NCI-H187 treated with DMSO at 0.1 percent for 48 hours (cell line): ENCODE measurements at places on chromosomes 2 and 18.

DNA sequence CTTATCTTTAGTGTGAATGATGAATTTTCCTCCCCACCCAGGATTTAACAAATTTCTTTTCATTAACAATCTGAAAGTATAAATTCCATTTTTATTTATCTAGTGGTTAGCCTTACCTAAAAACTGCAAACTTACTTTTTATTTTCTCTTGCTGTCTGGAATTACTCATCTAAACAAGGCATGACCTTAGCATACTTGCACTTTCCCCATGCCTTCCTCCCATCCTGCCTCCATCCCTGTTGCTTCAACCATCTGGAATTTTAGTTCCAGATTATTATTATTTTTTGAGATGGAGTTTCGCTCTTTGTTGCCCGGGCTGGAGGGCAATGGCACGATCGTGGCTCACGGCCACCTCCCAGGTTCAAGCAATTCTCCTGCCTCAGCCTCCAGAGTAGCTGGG lies 35.6 kb downstream of the GDF7 start:
- no peak for DNase-seq

DNA sequence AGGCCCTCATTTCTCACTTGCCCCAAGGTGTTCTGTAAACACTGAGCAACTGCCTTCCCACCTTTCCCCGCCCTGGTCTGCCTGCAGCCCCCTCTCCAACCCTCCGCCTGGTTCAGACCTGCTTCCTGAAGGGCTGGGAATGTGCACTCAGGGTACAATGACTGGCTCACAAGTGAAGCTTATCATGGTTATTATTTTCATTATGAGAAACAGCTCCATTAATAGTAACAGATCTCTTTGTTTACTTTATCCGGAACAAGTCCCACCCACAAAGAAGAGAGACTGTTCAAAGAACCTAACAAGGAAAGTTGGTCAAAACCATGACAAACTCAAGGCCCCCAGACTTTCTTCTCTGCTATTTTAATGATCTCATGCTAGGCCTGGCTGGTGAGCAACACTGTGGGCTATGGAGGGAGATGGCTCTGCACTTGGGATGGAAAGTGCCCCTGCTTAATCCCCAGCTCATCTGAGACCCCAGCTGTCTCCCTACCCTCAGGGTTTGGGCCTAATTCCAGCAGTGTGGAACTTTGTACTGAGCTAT lies 36.7 kb downstream of the ARHGAP25 start:
- no peak for DNase-seq

DNA sequence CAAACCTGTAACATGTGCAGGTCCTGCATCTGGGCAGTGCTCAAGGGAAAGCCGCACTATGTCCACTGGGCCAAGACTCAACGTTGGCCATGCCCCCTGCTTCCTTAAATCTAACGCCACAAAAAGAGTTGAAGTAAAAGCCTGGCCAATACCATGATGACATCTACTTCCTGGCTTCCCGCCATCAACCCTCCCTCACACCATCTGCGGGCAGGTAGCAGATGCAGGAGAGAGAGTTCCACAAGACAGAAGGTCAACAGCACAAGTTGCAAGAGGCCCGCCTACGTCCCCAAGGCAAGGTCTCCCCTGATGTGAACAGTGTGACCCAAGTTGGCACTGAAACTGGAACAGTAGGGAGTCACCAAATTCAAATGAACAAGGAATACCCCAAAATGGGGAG lies 48.4 kb downstream of the ABCG8 start:
- DNase-seq: no peak

- DNase-seq: no peak
Measured at GRCh38 chr2:233064530-233065199, 4.5 kb downstream of the INPP5D start.

GRCh38 chr2:148965623-148966437 lies 72.7 kb upstream of the LYPD6B start:
- peak; percentile 56 for DNase-seq

DNA sequence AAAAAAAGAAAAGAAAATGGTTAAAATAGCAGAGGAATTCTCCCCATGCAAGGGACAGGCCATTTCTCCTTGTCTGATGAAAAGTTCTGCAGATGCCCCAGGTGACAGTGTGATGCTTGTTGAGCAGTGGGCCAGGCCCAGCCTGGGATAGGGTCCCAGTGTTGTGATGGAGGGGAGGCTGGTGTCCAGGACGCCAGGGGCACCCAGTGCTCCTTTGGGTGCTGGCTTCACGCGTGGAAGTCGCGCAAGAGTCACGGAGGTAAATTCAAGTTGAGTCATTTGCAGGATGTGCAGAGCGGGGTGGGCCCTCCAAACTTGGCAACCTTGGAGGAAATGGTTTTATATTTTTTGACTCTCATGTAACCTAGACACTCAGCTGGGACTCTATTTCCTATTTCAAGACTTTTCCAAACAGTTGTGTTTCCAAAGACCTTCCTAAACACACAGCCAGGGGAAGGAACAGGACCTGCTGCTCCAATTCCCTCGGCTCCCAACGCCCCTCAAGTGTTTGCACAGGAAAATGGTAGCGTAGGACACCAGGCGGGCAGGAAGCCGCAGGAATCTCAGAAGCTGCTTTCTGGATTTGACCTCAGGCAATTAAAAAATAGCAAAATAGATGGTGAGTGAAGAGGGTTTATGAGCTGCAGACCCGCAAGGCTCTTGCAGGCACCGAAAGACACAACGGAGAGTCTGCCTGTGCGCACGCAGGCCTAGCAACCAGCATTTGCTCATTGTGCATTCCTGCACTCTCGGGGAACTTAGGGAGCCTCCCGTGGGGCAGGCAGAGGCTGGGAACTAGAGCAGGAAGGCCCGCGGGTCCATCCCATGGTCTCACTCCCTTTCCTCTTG lies 107.1 kb upstream of the ODC1 start:
- no peak for DNase-seq

- no peak for DNase-seq
Measured at GRCh38 chr2:105868060-105868459, 123.3 kb downstream of the NCK2 start.
